ENCODE measurements at places on chromosomes 7 and 10.

DNA sequence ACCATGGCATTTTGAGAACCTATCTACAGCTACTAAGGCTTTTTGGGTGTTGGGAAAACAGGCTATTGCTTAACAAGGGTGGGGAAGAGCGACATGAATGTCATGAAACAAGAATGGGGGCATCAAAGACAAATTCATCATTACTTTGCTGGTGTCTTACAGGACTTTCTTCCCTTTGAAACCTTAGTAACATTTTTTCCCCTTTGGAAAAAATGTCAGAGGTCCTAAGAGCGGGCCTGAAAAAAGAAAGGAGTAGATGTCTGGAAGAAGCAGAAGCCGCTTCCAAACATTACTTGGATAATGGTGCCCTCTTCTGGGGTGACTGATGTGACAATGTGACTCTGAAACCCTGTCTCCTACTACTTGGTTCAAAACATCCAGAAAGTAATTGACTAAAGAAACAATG is 3.8 kb upstream of the DDX50 start:
- no peak for DNase-seq

DNA sequence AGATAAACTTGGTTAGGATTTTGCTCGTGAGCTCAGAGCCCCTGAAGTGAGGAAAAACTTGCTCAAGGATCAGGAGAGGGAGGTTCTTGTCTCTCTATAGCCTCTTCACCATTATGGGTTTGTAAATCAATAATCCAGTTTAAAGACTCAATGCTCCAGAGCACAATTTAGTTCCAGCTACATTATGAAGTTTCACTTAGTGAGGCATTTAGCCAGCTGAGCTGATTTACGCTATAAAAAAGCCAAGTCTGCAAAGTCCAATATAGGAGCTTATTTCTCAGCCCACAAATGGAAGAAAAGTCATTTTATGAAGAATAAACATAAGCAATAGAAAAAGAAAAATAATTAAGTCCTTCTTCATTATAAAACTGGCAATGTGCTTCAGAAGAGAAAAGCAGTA is 130.6 kb downstream of the STRA8 start:
- no peak for DNase-seq

DNA sequence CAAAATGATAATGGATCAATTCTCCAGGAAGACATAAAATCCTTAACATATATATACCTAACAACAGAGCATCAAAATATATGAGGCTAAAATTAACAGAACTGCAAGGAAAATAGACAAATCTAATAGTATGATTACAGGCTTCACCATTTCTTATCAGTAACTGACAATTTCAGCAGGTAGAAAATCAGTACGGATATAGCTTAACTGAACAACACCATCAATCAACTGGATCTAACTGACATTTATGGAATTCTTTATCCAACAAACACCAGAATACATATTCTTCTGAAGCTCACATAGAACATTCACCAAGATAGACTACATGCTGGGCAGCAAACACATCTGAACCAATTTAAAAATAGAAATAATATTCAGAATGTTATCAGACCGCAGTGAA is 121.1 kb upstream of the CDC14C start:
- DNase-seq = no peak

- DNase-seq = no peak
These were observed 2.1 kb upstream of the BNIP3 start for GRCh38 chr10:131983780-131984179.

DNA sequence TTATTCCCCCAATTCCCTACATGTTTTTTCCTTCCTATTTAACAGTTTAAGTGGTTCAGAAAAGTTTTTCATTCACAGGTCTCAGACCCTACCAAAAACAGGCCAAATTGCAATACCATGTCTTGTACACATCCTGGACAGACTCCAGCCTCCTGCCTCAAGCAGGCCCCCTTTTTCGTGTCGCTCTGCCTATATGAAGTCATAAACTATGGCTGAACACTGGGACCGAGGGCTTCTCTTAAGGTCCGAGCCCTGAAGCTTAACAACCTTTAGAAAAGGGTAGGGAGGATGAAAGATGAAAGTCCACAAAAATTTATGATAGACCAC is 1.4 kb downstream of the FBXW4 start:
- DNase-seq = peak; percentile 35

GRCh38 chr7:140079121-140079536 is 16.4 kb upstream of the PARP12 start:
- no peak for DNase-seq

DNA sequence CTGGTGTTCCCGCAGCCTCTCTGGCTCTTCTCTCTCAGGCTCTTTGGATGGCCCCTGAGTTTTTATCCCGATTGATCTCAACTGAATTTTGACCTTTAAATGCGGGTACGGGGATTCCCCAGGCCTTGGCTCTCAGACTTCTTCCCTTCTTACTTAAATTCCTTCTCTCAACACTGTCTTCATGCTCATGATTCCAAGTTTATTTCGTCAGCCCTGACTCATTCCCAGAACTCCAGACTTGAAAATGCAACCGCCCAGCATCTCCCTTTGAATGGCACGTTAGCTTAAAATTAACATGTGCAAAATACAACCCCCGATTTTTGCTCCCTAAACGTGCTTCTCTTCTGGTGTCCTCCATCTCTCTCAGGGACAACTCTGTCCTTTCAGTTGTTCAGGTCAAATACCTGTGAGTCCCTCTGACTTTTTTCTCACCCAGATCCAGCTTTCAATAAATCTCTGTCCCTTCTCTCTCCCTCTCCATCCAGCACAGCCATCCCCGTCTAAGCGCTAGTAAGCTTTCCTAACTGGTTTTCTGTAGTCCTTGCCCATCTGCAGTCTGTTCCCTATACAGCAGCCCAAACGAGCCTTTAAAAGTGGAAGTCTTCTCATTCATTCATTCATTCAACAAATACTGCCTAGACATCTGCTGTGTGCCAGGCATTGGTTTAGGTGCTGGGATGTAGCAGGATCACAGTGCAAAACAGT is 7.1 kb downstream of the HECW1 start:
- DNase-seq = no peak

- no peak for DNase-seq
These were observed 124.4 kb downstream of the CLEC2L start for GRCh38 chr7:139647814-139648390.

DNA sequence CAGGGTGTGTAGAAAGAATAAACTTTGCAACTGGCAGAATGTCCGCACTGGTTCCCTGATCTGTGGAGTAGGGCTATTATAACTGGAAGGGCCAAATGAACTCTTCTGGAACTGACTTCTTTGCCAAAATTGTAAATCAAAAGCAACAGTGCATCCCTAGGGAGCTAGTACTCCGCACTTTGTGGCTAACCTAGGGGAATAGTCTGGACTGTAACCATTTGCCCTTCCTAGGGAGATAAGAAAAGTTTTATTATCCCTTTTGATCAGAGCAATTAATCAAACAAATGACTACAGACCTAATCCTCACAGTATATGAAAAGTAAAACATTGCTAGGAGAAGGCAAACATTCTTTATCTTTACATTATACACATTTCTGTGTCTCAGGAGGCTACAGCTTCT is 45.5 kb upstream of the STEAP1B start:
- no peak for DNase-seq

DNA sequence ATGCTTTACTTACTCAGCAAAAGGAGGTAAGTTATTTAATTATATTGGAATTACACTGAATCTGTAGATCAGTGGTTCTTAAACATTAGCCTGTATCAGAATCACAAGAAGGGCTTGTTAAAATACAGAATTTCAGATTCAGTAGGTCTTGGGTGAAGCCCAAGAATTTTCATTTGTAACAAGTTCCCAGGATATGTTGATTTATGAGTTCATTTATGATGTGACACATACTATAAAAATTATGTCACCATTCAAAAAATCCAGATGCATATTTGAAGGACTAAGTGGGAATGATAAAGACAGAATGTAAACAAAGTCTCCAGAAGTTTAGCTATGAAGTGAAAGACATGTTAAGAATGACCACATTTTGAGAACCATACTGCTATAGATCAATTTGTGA is 52.3 kb downstream of the HECTD2 start:
- DNase-seq = no peak

DNA sequence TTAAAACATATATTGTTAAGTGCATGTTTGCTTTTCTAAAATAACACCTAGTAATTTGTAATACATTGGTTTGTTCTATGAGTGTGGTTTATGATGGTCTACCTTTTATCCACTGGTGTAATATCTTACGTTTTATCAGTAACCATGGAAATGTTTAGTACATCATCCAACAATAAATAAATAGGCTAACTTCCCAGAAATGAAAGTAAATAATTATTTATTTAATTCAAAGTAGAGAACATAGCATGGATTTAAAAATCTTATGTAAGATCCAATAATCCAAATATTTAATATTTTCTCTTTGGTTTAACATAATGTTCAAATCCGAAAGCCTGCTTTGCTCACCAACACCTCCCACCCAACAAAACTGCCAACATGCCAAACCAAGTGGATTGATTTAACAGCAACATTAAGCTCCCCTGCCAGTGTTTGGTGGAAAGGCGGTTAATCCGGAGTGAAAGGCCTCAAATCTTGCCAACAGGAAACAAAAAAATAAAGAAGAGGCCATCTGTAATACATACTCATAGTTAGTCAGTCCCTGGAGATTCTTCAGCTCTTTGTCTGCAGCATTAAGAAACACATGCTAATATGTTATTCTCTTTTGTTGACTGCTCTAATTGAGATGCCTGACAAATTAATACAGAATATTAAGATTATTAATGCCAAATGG is 897.8 kb downstream of the CNTNAP2 start:
- peak; percentile 22 for DNase-seq

All from amygdala (tissue), 56 donors.